Left colon (tissue), 2 donors: ENCODE measurements at places on chromosomes 1 and 21. TPM values are rescaled to one million over a fixed set of nuclear protein-coding genes. Genes with fewer than 3 reads are reported as not detected.

The AK5 gene
- 0.36 TPM for total RNA-seq

The POGK gene
- total RNA-seq: 30.3 TPM

The IVL gene
- total RNA-seq: not detected

The GUCA2B gene
- total RNA-seq: 414 TPM

The PER3 gene
- 9.5 TPM for total RNA-seq

The CEP104 gene
- 43.5 TPM for total RNA-seq

The OR2G6 gene
- not detected for total RNA-seq

The PIGC gene
- 22.9 TPM for total RNA-seq

GRCh38 chr1:168396940-168397684 lies 116.4 kb downstream of the TBX19 start:
- DNase-seq: no peak

DNA sequence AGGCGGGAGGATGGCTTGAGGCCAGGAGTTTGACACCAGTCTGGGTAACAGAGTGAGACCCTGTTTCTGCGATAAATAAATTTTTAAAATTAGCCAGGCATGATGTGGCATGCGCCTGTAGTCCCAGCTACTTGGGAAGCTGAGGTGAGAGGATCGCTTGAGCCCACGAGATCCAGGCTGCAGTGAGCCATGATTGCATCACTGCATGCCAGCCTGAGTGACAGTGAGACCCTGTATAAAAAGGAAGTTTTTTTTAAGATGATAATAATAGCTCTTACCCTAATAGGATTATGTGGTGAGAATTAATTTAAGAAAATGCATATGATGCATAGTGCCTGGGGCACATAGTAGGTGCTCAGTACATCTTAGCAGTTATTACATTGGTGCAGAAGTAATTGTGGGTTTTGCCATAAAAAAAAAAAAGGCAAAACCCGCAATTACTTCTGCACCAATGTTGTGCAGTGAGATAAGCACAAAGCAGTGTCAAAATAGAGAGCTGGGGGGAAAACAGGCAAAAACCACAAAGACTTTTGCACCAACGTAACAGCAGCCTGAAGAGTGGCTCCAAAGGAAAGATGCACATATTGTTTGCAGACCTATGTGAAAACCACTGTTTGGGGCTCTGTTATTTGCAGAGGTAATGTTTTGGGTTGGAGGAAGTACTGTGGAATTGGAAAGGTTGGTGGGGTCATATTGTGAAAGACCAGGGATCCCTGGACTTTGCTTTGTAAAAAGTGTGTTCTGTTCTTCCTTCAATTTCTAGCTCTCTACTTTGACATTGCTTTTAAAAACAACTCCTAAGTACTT lies 72.4 kb downstream of the PLXNA2 start:
- no peak for DNase-seq

DNA sequence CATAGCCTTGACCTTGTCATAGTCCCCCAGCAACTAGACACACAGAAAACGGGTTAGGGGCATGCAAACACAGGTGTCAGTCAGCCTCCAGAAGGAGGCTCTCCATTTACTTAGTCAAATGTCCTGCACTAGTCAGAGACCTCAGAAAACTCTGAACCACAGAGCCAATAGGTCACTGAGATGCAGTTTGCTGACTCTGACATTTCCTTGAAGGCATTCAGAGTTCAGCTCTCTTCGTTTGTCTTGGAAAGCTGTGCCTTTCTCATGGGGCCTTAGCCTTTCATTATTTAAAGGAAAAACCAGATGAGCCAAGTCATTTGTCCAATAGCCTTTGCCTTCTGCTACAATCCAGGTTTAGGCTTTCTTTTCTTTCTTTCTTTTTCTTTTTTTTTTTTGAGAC lies 3.5 kb downstream of the OLFML2B start:
- no peak for DNase-seq

GRCh38 chr1:221437171-221437570 lies 304.7 kb downstream of the DUSP10 start:
- DNase-seq: no peak

DNA sequence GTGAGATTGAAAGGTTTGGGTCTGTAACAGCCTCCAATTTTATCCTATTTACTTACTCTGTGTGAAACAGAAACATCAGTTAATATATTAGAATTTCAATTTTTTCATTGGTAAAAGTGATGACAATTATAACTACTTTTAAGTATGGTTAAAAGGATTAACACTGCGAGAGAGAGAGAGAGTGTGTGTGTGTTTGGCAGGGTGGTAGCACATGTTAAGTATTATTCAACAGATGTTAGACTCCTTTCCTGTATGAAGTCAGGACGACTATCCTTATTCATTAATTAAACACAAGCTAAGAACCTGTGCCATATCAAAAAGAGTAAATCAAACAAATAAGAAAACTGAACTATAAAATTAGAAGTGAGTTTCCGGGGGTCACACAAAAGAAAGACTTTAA lies 662.5 kb downstream of the PLPP3 start:
- DNase-seq: no peak

DNA sequence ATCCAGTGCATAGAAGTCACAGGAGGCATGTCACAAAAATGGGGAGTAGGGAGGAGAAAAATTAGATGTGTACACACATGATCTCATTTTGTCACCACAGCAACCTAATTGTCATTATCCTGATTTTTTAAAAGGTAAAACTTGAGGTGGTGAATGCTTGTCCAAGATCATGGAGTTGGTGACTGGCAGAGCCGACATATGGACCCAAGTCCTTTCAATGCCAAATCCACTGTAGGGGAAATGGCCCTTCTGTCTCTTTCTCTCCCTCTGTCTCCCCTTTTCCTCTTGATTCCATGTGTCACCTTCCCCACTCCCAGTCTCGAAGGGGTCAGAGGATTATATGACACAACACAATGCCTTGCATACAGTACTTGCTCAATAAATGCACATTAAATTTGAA lies 65.7 kb upstream of the JUN start:
- DNase-seq: no peak

DNA sequence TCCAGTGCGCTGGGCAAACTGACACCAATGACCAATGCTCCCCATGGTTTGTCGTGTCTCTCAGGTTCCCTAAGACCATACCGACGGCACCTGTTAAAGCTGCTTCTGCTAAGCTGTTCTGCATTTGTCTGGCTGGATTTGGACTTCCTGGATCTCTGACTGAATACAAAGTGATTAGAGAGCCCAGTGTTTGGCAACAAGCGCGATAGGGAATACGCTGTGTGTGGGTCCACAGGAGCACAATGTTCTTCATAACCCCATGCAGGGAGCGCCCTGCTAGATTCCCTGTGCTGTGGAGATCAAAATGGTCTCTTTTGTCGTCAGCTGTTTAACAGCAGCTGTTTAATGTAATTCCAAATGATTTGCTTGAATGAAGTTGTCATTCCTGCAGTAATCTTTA lies 26.0 kb upstream of the ESRRG start:
- DNase-seq: no peak

DNA sequence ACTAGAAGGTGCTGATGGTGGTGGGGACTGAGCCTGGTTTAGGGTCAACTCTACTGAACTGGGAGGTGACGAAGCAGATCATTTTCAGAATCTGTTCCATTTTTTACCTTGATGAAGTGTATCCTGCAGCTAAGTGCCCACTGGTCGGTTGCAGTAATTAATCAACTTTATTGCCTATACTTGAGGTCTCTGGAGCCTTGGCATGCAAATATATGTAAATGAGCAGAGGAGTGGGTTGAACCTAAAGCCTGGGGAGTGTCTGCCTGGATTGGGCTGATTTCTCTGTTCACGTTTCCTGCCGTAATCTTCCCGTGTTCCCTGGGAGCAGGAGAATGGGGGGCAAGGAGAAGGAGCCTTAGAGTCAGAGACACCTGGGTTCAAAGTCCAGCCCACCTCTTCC lies 286.8 kb downstream of the PTPRU start:
- no peak for DNase-seq

- no peak for DNase-seq
Observed at GRCh38 chr1:164787834-164788231, 228.8 kb downstream of the PBX1 start.

- no peak for DNase-seq
Observed at GRCh38 chr1:5769760-5770159, 222.5 kb downstream of the NPHP4 start.

- no peak for DNase-seq
Observed at GRCh38 chr1:45518910-45519309, 2.8 kb downstream of the PRDX1 start.

GRCh38 chr1:209746451-209747165 lies 9.2 kb upstream of the TRAF3IP3 start:
- DNase-seq: no peak

GRCh38 chr1:229062135-229062534 lies 208.8 kb upstream of the RAB4A start:
- DNase-seq: no peak

DNA sequence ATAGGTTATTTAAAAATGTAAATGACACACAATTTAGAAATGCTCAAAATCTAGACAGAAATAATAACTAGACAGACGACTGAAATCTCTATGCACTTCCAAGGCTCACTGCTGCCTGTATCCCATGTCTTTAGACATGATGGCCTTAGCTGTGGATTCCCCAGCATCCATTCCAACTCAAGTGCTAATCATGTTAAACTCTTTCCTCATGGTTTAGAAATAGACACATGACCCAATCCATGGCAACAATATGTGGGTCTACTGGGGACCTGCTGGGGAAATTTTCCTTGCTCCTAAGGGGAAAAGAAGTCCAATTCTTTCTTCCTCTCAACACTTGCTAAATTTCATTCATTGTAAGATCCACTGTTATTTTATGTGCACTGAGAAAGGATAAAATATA lies 188.5 kb downstream of the SLC45A1 start:
- DNase-seq: no peak

- DNase-seq: peak; percentile 70
Observed at GRCh38 chr1:235648407-235648907, 1.1 kb downstream of the GNG4 start.

DNA sequence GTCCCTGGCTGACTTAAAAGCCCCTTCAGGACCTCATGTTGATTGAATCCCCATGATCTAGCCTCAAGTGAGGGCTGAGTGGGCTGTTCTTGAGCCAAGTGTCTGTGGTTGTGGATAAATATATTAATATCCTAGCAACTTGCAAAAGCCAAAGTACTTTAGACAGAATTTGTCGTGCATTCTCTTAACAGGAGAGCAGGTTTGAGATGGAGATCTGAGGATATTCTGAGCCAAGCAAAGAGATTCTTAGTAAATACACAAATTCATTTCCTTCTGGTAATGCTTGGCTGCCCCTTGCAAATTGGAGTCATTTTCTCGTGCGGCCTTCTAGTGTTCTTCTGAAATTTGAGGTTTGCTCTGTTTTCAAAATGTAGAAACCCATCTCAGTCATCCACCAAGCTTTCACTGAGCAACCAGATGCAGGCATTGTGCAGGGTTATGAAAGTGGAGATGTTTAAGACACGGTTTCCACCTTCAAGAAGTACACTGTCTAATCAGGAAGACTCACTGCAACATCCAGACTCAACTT lies 242.1 kb upstream of the JUN start:
- no peak for DNase-seq

DNA sequence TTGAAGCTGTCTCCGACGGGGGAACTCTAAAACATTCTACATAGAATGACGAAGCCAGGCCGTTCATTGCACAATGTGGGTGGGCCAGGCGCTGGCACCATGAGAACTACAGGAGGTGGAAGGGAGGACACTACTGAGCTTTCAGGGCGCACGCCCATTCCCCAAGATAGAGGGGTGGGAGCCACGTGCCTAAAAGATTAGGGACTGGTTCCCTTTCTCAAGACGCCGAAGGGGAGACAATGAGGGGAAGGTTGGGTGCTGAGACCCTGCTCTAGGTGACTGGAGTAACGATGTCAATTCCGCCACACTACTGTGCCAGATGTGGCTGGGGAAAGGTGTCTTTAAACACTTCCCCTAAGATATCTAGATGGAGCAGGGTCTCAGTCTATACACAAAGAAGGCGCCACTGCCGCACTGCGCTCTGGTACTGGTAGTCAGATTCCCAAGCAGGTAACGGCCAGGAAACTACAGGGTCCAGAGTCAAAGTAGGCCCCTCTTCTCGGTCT lies 782 bp downstream of the CSDE1 start:
- peak; percentile 35 for DNase-seq

GRCh38 chr1:89865498-89866382 lies 44.9 kb downstream of the LRRC8D start:
- DNase-seq: no peak

GRCh38 chr1:76059451-76059850 lies 15.1 kb upstream of the ST6GALNAC3 start:
- DNase-seq: no peak

- no peak for DNase-seq
Observed at GRCh38 chr1:238649200-238649599, 737.2 kb upstream of the CHRM3 start.

GRCh38 chr1:164803366-164803765 lies 244.4 kb downstream of the PBX1 start:
- no peak for DNase-seq
